Hematopoietic multipotent progenitor cell treated with erythropoietin and hydrocortisone succinate and interleukin-3 and kit ligand, for 6 days (in vitro differentiated cells): ENCODE measurements at places on chromosomes 6 and 20.

DNA sequence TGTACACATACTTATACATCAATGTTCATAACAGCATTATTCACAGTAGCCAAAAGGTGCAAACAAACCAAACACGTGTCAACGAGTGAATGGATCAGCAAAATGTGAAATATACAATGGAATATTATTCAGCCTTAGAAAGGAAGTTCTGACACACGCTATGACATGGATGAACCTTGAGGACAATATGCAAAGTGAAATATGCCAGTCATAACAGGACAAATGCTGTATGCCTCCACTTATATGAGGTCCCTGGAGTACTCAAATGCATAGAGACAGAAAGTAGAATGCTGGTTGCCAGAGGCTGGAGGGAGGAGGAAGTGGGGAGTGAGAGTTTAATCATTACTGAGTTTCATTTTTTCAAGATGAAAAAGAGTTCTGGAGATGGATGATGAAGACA, 37.8 kb upstream of the IGF2R start:
- no peak for DNase-seq

GRCh38 chr20:44970243-44970757, 4.0 kb downstream of the STK4 start:
- peak; percentile 83 for DNase-seq

GRCh38 chr20:63917811-63918210, 22.9 kb downstream of the DNAJC5 start:
- no peak for DNase-seq

GRCh38 chr20:62736407-62737071, 27.9 kb downstream of the NTSR1 start:
- no peak for DNase-seq

GRCh38 chr6:149725785-149726184, 7.9 kb upstream of the LATS1 start:
- DNase-seq: no peak

DNA sequence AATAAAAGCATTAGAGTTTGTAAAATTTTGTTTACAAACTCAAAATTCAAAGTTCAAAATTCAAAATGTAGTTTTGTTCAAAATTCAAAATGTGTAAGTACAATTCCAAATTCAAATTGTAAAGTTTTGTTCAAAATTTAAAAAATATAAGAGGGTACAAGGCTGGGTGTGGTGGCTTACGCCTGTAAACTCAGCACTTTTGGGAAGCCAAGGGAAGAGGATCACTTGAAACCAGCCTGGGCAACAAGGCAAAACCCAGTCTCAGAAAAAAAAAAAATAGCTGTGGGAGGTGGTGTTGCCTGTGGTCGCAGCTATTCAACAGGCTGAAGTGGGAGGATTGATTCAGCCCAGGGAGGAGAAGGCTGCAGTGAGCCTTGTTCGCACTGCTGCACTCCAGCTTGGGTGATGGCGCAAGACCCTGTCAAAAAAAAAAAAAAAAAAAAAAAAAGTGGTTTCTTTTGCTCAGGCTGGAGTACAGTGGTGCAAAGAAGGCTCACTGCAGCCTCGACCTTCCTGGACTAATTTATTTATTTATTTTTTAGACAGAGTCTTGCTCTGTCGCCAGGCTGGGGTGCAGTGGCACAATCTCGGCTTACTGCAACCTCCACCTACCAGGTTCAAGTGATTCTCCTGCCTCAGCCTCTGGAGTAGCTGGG, 5.4 kb upstream of the ZBTB12 start:
- peak; percentile 64 for DNase-seq

DNA sequence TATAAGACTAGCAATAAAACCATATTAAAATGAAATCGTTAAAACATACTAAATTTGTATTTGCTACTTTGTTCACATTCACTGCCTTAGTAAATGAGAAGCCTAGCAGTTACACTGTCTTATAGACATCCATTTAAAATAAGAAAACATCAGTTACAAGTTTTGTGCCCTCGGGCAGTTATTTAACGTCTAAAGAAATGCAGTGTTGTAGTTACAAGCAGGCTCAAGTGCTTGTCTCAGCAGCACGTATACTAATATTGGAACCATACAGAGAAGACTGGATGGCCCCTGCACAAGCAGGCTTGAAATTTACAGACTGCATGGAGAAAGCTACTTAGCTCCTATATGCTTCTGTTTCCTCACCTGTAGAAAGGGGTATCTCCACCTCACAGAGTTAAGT, 93.1 kb downstream of the HACE1 start:
- DNase-seq: no peak

DNA sequence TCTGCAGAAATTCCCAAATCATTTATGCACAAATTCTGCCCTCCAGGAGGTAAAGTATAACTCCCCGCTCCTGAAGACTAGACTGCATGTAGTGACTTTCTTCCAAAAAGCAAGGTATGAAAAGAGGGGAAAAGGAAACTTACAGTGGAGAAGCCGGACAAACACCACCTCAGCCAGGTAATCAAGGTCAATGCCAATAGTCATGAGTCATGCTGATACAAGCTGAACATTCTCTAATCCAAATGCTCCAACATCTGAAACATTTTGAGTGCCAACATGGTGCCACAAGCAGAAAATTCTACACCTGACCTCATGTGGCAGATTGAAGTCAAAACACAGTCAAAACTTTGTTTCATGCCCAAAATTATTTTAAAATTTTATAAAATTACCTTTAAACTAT, 165.6 kb downstream of the FOXA2 start:
- no peak for DNase-seq

- DNase-seq: peak; percentile 61
Observed at GRCh38 chr6:53593001-53593488, 48.1 kb upstream of the GCLC start.

DNA sequence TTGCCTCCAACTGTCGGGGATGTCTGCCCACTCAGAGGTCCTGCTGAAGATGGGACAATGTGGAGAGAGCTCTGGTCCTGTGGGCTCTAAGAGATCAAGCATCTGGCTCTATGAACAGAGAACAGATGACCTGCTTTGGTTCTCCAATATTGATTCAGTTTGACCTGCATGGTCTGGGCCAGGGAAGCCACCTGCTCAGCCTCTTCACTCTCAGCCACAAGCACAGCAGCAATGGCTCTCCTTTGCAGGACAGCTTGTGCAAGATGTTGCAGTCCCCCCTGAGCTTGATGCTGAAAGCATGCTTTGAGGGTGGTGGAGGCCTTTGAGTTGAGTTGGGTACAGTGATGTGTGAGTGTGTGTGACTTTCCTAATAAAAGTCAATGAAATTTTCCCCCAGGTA, 18.6 kb upstream of the MCM3 start:
- DNase-seq: no peak

GRCh38 chr20:53755733-53756531, 162.3 kb upstream of the ZNF217 start:
- DNase-seq: no peak

DNA sequence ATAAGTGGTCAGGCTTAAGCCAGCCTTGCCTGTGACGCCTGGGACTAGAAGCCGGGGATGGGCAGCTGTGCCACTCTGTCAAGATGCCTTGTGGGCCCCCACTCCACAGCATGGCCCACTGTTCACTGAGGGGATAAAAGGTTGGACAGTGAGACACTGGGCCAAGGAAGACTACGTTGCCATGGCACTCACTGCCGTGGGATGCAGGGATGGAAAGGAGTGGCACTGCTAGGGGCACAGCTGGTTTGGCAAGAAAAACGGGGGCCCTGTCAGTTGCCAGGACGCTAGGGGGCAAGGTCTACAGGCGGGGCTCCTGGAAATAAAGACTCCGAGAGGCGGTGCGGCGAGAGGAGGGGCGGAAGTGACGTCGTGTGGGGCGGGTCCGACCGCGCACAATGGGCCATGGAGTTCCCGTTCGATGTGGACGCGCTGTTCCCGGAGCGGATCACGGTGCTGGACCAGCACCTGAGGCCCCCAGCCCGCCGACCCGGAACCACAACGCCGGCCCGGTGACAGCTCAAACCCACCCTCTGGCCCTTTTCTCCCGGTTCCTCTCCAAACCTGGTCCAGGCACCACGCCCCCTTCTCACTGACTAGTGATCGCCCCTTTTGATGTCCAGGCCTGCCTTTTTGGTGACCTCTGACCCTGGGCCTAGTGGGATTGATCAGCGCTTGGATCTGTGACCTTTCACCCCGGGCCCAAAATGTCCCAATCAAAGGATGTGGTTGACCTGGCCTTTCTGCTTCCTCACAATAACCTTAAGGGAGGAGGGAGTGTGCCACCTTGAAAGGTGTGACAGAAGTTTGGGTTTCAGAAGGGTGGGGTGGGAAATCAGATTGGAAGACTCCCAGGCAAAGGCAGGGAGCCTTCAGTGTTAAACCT, at the start of gene ATAT1:
Gene ATAT1, plus strand, starts transcription at position 391 of the 883 bp plus-strand sequence.
- DNase-seq: peak; percentile 93

- no peak for DNase-seq
Observed at GRCh38 chr6:140599916-140600315, 1225.5 kb upstream of the CITED2 start.

GRCh38 chr6:13299918-13300317, 28.4 kb downstream of the TBC1D7 start:
- DNase-seq: no peak

DNA sequence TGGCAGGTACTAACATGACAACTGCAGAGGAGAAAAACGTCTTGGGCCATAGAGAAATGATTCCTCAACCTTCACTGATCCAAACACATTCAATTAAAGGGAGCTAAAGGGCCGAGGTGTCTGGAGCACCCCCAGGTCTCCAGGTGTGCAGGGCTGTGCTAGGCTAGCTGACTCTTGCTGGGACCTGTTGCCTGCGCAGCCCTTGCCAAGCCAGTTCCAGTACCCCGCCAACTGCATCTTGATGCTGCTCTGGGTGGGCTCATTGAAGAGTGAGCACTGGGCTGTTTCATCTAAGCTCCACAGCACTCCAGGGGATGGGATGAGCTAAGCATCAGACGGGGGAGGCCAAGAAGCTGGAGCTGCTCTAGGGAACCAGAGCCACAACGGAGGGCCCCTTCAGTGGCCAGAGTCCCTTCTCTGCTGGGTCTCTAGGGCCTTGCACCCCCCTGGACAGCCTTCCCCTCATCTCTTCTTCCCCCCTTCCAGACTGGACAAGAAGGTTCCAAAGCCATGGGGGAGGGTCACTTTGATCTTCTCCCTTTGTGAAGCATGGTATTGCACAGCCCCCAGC, 15.9 kb downstream of the LEMD2 start:
- no peak for DNase-seq

DNA sequence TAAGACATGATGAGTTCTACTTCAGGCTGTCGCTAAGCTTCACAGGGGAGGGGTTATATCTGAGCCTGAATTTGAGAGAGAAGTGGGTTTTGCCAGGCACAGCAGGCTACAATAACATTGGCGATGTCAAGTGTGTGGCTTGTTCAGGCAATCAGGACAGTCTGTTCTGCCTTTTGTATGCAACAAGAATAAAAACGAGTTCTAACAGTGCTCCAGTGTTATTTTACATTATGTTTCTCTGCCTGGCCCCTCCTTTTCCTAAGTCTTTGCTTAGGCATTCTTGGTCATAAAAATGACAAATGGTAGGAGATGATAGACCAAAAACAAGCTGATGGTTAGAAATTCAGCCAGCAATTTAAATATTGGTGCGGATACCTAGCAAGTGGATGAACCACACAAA, 26.8 kb downstream of the PAQR8 start:
- no peak for DNase-seq

GRCh38 chr6:38443352-38444144, 196.2 kb downstream of the BTBD9 start:
- DNase-seq: peak; percentile 77

- peak; percentile 39 for DNase-seq
Observed at GRCh38 chr6:52513464-52513863, 63.4 kb downstream of the TRAM2 start.

GRCh38 chr6:12101048-12101447, 88.9 kb downstream of the HIVEP1 start:
- no peak for DNase-seq

DNA sequence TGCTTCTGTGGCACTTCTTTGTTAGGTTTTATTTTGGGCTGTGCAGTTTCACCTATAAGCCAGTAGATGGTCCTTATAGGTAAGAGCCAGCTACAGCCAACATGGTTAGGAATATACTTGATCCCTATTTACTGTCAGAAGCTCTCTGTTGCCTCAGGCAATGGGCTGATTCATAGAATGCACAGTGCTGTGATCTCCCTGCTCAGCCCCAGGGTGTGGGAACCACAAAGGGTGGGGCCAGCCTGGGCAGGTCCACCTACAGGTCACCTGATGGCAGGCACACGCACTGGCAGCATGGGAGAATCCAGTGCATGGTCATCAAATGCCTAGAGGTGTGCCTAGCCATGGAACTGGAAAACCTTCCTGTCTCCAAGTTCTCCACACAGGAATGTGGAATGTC, 191.9 kb downstream of the MOXD1 start:
- DNase-seq: no peak

DNA sequence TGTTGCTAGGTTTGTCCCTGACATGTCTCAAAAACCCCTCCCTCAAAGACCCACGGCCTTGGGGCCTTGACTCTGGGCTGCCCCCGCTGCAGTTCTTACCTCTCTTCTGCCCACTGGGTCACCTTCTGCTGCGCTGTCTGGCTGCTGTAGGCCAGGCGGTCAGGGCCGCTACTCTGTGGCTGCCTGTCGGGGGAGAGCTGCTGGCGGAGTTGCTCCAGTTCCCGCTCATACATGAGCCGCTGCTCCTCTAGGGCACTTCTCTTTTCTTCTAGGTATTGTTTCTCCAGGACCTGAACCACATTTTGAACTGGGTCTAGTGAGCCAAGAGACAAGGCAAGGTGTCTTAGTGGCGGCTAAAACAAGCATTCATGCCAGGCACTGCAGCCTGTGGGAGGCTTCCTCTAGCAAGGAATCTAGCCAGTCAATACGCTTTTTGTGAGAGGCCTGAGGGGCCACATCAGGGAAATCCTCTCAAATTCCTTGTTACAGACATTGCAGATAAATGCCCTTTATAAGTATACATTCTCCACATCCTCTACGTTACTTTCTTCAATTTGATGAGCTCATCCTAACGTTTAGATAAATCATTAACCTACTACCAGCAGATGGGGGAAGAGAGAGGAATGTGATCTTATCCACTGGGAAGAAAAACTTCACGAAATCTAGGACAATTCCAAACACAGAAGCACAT, 110.3 kb upstream of the NUP153 start:
- DNase-seq: no peak

DNA sequence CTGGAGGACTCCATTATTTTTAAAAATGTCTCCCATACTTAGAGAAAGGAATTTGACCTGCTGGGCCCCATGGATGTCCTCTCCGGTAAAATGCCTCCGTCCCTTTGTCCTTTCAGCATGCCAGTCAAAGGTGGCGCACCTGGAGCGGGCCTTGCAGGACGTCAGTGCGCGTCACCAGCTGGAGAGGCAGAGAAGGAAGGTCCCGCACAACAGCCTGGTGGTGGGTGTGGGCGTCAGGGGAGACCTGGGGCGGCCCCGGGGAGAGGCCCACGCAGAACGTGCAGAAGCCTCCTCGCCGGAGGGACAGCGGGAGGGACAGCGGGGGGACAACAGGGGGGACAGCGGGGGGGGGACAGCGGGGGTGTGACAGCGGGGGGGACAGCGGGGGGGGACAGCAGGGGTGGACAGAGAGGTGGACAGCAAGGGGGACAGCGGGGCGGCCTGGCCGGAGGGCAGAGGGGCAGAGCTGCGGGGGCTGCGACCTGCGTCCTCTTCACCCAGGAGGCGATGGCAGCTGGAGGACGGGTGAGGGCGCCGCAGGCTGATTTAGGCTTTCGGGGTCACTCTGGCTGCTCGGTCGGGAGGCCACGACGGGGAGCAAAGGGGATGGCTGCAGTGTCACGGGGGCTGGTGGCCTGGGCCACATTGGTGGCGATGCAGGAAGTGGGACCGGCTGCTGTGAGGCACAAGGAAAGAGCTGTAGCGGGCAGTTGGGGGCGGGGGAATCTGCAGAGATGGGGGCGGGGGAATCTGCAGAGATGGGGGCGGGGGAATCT, 859 bp upstream of the KIF25 start:
- DNase-seq: peak; percentile 37
